ENCODE measurements at places on chromosomes 2 and 18.

GRCh38 chr2:120771111-120771780 lies 35.6 kb downstream of the GLI2 start:
- DNase-seq: no peak

- no peak for DNase-seq
These were observed 255.3 kb downstream of the SH3BP4 start for GRCh38 chr2:235206980-235207579.

DNA sequence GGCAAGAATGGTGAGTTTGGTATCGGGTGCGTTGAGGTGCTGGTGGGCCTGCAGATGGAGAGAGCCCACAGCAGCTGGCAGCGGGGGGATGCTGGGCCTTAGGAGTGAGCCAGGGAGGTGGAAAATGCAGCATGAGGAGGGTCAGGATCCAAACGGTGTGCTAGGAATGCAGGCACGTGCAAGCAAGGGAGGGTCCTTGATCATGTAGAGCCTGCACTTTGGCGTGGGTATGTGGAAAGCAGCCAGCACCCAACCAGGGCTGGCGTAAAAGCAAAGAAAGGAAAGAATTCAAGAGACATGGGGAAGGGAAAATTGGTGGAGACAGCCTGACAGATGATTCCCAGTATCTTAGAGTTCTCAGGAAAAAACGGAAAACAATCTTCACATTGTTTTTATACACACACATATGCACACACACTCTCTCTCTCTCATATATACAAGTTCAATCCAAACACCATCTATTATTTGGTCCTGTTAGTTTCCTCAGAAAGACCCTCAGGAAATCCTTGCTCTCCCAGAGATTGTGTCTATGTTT lies 46.3 kb downstream of the LTBP1 start:
- no peak for DNase-seq

- no peak for DNase-seq
These were observed 69.5 kb downstream of the CDH20 start for GRCh38 chr18:61402726-61403125.

DNA sequence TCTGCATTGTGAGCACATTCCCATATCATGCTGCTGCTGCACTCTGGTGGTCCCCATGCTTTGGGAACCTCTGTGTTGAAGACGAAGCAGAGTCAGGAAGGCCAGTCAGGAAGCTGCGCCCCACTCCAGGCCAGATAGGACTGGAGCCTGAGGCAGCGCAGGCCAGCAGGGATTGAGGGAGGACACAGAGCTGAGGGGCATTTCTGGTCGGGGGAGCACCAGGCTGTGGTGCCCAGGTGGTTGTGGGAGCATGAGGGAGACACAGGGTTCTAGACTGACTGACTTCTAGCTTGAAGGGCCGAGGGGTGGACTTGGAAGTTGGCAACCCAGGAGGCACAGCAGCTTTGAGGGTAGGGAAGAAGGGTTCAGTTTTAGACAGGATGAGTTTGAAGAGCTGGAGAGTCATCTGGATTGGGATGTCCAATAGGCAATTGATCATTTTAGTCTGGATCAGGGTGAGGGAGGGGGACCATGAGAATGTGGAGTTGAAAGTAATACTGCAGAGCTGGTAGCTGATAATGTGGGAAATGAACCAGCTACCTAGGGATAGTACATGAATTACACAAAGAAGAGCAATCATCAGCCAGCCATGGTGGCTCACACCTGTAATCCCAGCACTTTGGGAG lies 1.4 kb upstream of the ACTG2 start:
- DNase-seq: no peak

DNA sequence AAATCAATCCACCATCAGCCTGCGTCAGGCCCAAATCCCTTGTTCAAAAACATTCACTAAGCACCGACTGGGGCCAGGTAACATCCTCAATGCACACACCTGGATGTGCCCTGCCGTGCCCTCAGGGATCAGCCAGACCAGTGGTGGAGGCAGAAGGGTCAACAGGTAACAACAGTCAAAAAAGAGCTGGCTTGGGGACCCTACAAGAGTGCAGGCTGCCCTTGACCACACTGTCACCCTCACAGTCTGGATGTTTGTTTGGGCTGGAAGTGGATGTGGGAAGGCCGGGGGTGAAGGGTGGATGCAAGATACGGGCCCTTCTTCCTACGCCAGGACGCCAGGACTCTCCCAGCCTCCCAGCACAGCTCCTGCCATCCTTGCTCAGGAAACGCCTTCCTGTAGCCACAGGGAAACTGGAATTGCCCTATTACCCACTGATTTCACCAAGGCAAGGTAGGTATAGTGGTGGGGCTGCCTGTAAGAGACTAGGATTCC lies 2.7 kb downstream of the BIN1 start:
- no peak for DNase-seq

DNA sequence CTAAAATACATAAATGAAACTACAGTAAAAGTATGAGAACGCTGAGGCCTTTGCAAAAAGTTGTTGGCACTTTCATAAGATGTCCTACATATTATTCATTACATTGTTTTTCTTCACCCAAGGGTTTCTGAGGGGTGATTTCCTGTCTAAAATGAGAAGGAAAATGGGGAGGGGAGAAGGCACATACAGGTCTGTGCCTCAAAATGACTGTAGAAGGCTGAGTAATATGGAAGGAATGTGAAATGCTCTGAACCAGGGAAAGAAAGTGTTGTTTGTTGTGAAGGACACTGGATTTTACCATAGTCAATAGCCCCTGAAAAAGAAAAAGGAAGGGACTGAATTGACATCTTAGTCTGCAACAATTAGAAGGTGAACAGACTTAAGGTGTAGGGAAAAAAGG lies 99.5 kb upstream of the RNF152 start:
- DNase-seq: no peak

DNA sequence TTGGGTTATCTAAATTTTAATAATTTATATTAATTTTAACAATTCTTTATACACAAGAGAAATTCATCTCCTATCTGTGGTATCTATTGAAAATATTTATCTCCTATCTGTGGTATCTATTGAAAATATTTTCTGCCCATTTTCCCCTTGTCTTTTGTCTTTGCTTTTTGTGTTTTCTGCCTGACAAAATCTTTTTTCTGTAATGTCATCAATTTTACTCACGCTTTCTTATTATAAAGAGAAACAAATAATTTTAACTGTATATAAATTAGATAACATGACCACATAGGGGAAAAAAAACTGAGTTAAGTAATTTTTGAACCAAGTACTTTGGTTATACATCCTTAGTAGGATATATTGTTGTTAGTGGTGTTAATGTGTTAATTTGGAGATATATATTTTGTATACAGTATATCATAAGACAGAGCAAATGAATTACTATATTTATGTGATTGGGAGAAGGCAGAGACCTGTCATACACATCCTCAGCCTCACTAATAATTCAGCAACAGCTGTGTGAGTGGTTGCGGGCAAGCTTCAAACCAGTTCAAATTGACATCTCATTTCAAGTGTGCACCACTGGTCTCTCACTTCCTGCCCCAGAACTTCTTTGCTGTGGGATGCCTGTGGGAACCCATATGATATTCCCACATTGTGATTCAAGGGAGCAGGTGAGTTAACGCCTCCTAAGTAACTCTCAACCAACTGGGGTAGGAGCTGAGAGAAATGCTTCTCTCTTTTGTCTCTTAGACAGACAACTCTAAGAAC lies 292.4 kb downstream of the SP3 start:
- no peak for DNase-seq

- DNase-seq: no peak
These were observed 439.6 kb upstream of the REG3G start for GRCh38 chr2:78585871-78586270.

- DNase-seq: no peak
These were observed 413.5 kb downstream of the NBAS start for GRCh38 chr2:15147591-15147990.

DNA sequence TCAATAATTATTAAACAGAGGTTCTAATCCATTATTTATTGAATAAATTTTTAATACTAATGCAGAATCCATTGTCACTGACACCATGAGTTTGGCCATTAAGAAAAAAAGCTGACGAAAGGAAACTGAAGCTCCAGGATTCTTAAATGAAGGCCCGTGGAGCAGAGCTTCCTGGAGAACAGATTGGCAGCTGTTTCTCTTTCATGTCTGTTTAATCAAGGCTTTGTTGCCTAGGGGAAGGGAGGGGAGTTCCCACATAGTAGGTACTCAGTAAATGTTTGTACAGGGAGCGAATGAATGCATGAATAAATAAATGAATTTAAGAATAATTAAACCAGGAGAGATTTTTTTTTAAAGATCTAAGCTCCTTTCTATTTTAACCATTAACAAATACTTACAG lies 315.1 kb upstream of the KLHL29 start:
- no peak for DNase-seq

- DNase-seq: no peak
These were observed 26.0 kb downstream of the EIF2AK3 start for GRCh38 chr2:88601286-88601685.

GRCh38 chr2:165471349-165471950 lies 2.0 kb downstream of the CSRNP3 start:
- DNase-seq: no peak

GRCh38 chr18:64183665-64184064 lies 34.8 kb upstream of the LINC00305 start:
- DNase-seq: no peak

DNA sequence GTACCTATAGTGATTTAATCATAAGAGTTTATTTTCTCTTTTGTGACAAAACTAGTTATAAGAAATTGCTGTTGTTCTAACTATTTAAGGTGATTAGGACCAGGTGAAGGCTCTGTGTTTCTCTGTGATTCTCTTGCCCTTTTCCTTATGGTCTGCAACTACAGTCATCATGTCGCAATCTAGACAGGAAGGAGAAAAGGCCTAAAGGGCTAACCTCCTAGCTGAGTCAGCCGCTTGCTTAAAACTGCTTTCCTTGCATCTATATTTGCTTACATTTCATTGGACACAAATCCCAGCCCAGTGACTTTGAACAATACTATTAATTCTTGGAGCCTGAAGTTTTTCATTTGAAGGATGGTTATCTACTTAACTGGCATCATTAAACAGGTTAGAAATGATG lies 93.1 kb downstream of the PIK3C3 start:
- no peak for DNase-seq

GRCh38 chr2:188813315-188813714 lies 160.9 kb upstream of the COL3A1 start:
- no peak for DNase-seq

DNA sequence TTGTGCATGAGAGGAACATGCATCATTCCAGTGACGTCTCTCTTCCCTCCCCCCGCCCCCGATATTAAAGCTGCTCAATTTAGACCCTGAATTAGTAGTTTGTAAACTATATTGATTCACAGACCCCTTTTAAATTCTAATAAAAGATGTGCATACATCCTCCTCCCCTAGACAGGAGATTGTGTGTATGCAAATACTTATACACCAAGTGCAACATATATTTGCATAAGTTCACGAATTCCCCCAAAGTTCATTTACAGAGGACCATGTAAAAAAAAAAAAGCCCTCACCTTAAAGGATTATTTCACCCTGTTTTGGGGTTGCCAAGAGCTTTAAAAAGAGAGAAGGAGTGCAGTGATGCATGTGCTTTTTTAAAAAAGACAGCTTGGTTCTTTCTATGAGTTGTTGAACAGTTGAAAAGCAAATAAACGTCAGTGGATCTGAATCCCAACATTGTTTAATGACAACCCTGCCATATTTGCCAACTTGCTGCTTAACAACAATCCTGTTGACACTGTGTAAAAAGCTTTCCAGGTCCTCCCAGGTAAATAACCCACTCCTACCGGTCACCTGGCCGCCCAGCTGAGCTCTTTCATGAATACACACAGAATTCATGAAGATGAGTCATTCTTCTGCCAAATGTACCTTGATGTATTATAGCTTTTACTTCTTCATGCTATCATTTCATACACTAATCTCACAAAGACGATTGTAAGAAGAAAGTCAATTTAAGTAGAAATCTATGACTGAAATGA lies 211.5 kb downstream of the IKZF2 start:
- DNase-seq: no peak

DNA sequence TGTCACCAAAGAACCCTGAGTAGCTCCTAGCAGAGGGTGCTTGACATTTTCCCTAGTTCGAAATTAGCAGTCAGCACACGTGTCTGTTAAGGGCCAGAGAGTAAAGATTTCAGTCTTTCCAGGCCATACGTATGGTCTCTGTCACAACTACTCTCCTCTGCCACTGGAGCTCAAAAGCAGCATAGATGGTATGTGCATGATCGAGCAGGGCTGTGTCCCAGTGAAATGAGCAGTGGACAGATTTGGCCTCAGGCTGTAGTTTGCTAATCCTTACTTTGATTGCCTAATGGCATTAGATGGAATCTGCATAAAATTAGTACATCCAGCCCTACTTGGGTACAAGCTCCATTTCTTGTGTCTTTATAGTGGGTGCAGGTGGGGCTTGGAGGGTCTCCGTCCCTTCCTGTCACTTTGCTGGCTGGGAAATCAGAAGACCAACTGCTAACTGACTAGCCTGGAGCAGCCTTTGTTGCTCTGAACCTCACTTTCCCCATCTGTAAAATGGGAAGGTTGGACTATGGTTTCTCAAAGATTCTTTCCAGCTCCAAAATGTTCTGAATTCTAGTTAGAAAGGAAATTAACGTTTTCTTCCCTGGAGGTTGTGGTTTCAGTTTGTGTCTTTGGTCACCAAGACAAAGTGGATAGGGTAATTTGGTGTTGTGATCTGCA lies 108.5 kb downstream of the GLI2 start:
- DNase-seq: no peak

DNA sequence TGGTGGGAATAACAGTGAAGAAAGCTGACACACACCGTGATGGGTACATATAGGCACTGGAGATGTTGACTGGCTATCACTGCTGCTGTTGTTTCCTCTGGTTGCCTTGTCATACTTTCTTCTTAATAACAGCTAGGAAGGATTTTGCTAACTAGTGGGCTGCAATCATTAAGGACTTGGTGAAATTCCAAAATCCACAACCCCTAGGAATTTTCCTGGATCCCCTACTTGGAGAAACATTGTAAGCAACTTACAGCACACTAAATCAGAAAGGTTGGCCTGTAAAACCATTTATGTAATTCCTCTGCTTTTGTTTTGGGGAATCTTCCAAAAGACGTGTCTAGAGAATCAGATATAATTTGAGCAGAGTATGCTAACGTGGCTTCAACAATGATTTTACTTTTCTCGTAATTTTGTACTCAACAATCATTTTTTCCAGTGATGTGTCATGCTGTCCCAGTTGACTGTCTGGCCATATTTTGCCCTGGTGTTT lies 8.0 kb upstream of the COL3A1 start:
- no peak for DNase-seq

GRCh38 chr2:171957061-171957460 lies 34.8 kb downstream of the HAT1 start:
- DNase-seq: no peak

DNA sequence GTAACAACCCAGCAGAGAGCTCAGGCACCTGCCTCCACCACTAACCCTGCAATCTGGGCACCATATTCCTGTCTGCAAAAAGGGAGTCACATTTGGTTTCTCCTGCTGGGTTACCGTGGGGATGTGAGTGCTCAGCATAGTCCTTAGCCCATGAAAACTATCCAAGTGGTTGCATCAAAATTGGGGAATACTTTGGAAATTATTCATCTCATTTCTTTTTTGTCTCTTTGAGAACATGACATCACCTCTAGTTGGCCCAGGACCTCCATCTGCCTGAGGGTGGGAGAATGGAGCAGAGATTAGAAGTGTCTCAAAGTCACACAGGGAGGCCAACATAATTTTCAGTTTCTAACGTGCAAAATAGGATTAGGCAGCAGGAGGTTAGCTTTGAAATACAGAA lies 19.3 kb upstream of the SPP2 start:
- no peak for DNase-seq

All from bone marrow (tissue), 2 donors.